ENCODE measurements at places on chromosomes 3 and 15. TPM values are rescaled to one million over a fixed set of nuclear protein-coding genes. Genes with fewer than 3 reads are reported as not detected.

The FSIP1 gene
- total RNA-seq = 1.2 TPM

The GOLGA8S gene
- 0.12 TPM for total RNA-seq

The PCOLCE2 gene
- total RNA-seq = 6.0 TPM

The FBXO40 gene
- total RNA-seq = 1.5 TPM

The TNNC1 gene
- 97.2 TPM for total RNA-seq

The BUB1B gene
- 16.1 TPM for total RNA-seq
